ENCODE measurements at places on chromosomes 6 and 20.

GRCh38 chr20:49727894-49728885 is 14.5 kb upstream of the B4GALT5 start:
- no peak for DNase-seq

GRCh38 chr6:135861189-135861588 is 9.7 kb downstream of the PDE7B start:
- no peak for DNase-seq

DNA sequence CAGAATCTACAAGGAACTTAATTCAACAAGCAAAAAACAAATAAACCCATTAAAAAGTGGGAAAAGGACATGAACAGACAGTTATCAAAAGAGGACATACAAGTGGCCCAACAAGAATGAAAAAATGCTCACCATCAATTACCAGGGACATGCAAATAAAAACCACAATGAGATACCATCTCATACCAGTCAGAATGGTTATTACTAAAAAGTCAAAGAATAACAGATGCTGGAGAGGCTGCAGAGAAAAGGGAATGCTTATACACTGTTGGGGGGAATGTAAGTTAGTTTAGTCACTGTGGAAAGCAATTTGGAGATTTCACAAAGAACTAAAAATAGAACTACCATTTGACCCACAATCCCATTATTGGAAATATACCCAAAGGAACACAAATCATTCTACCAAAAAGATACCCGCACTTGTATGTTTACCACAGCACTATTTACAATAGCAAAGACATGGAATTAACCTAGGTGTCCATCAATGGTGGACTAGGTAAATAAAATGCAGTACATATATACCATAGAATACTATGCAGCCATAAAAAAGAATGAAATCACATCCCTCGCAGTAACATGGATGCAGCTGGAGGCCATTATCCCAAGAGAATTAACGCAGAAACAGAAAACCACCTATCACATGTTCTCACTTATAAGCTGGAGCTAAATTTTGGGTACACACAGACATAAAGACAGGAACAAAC is 48.4 kb downstream of the RNGTT start:
- no peak for DNase-seq

DNA sequence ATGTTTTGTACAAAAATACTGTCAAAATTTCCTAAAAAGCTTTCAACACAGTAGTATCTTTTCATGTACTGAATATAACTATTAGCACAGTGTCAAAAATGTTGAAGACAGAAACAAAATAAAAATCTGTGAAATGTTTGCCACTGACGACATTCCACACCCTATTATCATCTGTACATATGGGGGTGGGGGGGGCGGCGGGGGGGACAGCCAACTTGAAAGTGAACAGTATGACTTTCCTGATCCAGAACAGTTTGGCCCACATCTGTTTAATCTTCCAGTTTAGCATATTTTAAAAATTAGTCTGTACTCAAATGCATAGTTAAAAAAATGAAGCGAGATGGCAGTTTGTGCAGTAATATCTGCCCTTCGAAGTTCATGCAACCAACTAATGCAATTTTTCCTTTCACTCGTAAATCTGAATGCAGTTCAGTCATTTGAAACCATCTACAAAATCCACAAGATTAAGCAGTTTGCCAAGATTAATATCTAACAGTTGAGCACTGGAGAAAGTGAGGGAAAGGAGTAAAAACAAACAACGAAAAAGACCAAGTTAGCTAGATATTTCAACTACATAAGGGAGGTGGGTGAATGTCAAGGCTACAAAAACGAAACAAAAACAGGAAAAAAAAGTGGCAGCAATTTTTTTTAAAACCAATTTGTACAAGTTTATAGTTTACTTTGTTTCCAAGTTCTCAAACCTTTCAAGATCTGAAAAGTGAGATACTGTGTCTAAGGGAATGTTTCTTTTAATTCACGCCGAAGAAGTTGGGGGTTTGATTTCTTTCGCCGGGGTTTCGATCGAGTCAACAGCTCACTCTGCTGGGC is 1.9 kb downstream of the CITED2 start:
- no peak for DNase-seq

GRCh38 chr6:148037496-148037895 is 305.1 kb upstream of the SASH1 start:
- DNase-seq: no peak

DNA sequence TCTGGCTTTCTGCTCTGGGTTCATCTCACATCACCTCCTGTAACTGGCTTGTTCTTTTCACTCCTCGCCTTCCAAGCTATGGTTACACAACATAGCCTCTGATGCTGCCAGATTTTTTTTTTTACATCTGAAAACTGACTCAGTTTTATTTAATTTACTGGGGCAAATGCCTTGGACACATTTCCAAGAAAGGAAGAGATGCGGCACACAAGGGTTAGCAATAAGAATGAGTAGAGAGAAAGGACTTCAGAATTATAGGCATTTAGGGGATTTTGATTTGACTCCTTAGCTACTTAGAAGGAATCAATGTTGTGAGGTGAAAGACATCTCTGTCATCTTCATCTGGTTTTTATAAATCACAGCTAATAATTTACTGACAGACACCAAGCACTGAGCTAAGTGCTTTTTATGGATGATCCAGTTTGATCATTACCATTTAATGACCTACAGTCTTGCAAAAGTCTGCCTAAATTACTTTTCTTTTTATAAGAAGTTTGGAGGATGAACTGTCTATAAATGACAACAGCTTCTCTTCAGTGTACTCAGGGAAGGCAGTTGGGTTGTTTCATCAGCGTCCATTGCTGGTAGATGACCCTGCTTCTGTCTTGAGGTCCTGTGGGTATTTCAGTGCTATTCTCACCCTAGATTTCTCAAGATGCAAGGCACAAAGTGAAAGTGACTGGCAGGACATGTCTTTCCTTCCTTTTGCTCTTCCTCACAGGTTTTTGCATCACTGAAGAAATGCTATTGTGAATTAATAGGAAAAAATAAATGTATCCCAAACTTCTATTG is 31.1 kb downstream of the LAMA4 start:
- DNase-seq: no peak

All from stimulated activated CD4-positive, alpha-beta T cell treated with anti-CD3 and anti-CD28 coated beads, Interleukin-4, amount 100 ng/mL, for 1 hour (primary cell).